GM20000 (cell line): ENCODE measurements at places on chromosomes 16 and 17.

DNA sequence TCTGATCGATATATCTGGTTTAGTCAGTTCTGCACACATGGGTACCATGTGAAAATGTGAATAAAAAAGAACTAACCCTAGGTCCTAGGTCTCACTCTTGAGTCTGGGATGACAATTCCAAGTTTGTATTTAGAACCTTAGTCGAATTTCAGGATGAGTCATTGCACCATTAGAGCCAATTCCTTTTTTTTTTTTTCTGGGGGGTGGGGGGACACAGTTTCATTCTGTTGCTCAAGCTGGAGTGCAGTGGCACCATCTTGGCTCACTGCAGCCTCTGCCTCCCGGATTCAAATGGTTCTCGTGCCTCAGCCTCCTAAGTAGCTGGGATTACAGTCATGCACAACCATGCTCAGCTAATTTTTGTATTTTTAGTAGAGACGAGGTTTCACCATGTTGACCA, 41.6 kb downstream of the SPAG9 start:
- no peak for DNase-seq

DNA sequence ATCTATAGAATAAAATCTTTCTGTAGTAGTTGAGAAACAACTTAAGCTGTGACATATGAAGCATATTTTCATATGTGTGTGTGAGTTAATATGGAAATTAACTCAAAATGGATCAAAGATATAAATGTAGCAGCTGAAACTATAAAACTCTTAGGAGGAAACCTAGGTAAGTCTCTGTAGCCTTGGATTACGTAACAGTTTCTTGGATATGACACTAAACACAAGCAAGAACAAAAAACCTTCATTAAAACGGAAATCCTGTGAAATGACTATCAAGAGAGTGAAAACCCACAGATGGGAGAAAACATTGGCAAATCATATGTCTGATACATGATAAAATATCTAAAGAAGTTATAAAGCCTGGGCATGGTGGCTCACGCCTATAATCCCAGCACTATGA, 104.4 kb downstream of the VPS53 start:
- no peak for DNase-seq

DNA sequence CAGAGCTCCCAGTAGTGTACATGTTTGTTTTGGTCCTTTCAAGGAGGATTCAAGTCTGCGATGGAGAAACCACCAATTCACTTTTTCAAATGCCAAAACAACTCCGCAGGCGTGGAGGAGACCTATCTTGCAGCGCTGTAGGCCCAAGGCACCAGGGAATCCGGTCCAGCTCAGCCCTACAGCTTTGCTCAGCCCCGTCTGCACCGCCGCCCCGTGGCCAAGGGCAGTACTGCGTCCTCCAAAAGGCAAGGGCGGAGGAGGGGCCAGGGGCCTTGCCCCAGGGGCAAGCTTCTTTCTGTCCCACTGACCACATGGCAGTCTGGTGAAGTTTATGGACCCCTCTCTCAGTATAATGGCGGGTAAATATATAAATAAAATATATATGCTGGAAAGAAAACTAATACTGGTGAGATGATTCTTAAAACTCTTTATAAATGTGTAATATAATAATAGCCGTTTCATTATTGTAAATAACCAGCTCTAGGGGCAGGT, 709 bp upstream of the CD300LG start:
- DNase-seq, result peak; percentile 92

DNA sequence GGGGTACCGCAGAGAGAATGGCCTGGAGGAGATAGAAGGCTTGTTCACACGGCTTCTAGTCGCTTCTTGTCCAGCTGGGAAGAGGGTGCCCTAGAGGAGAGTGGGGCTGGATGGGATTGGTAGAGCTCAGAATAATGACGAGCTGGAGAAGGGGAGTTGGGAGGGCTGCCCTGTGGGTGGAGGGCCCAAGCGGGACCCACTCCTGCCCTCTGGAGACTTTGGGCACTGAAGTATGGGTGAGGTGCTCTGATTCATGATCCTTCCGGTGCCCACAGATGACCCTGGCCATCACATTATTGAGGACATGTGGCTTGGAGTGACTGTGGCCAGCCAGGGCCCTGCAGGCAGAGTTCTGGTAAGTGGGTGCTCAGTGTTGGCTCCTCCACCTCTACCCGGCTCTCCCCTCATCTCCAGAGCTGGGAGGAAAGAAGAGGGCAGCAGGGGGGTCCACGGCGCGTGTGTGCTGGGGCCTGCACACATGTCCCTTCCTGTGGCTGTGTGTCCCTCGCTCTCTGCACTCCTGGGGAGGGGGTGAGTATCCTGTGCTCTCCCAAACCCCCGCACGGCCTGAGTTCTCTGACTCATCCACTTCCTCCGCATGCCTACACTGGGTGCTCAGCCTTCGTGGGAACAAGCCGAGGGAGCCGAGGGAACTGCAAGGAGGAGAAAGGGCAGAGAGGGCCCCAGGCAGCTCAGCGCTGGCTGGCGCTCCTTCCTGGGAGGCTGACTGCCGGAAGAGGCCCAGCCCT, 8.5 kb downstream of the ITGA3 start:
- no peak for DNase-seq

DNA sequence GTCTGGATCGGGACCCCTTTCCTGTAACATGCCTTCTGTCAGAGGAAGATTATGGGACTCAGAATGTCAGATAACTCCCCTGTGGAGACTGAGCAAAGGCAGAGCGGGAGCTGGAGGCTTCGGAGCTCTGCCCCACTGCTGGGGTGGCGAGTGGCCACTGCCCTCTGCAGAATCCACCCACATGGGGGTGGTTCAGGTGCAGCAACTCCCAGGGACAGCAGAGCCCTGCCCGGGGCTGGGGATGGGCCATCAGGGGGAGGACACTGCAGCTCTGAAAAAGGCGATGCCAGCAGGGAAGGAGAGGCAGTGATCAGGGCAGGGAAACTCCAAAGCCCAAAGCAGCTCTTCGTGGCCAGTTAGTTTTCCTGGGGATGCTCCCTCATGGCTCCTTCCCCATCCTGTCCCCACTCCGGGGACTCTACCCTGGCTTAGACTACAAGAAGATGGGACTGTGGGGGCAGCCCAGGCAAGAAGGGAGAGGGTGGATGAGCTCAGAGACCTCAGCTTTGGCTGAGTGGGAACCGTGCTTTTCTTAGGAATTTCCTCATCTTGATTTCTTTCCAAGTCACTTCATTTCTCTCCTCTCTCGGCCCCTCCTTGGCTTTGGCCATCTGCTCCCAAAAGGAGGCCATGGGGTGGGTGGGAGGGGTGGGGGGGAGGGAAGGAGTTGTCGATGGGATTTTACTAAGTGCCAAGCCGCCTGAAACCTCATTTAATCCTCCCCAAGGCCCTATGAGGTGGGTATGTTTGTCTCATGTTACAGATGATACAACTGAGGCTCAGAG, 4.0 kb downstream of the CA4 start:
- no peak for DNase-seq

DNA sequence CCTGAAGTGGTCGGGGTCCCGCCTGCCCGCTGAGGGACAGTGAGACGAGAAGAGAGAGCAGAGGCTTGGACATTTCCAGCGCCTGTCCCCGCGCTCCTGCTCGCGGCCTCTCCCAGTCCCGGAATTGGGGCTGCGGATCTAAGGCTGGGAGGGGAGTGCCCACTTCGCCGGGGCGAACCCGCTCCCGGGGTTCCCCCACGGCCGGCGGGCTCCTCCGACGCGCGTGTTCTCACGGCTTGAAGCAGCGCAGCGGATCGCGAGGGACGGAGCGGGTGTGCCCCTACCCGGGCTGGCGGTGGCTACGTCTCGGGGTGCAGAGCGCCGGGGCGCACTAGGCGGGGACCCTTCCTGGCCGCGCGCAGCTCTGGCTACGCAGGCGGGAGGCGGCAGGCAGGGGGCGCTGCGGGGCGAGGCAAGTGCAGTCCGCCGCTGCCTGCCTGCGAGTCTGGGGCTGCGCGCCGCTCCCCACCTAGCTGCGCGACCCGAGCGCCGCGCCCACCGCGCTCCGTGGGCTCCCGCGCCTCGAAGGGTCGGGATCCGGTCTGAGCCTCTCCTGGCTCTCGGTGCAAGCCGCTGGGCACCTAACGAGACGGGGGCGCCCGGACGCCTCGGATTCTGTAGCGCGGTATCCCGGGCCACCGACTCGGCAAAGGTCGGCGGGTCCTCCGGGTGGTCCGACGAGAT, 1.2 kb downstream of the NGFR start:
- peak; percentile 94 for DNase-seq
